Sigmoid colon (tissue), 7 donors: ENCODE measurements at places on chromosomes 6 and 20. TPM values are rescaled to one million over a fixed set of nuclear protein-coding genes. Genes with fewer than 3 reads are reported as not detected.

Gene POU3F2
- total RNA-seq = not detected

Gene TSPO2
- not detected for total RNA-seq

Gene HLA-DRA
- 119 TPM for total RNA-seq

Gene CRIP3
- total RNA-seq = not detected

Gene SLC18B1
- 9.1 TPM for total RNA-seq

Gene HINT3
- total RNA-seq = 41.4 TPM

Gene SLC13A3
- total RNA-seq = 0.49 TPM

Gene AP5S1
- 5.4 TPM for total RNA-seq

Gene GSTA3
- total RNA-seq = not detected

Gene GJA10
- not detected for total RNA-seq

Gene CD40
- 15.6 TPM for total RNA-seq

Gene RARS2
- 26.5 TPM for total RNA-seq

Gene STMND1
- total RNA-seq = not detected

Gene EFCAB8
- total RNA-seq = not detected
